ENCODE measurements at places on chromosomes 1 and 21.
A peak's percentile ranks its signal among the peaks of the same experiment; 100 is the strongest.

DNA sequence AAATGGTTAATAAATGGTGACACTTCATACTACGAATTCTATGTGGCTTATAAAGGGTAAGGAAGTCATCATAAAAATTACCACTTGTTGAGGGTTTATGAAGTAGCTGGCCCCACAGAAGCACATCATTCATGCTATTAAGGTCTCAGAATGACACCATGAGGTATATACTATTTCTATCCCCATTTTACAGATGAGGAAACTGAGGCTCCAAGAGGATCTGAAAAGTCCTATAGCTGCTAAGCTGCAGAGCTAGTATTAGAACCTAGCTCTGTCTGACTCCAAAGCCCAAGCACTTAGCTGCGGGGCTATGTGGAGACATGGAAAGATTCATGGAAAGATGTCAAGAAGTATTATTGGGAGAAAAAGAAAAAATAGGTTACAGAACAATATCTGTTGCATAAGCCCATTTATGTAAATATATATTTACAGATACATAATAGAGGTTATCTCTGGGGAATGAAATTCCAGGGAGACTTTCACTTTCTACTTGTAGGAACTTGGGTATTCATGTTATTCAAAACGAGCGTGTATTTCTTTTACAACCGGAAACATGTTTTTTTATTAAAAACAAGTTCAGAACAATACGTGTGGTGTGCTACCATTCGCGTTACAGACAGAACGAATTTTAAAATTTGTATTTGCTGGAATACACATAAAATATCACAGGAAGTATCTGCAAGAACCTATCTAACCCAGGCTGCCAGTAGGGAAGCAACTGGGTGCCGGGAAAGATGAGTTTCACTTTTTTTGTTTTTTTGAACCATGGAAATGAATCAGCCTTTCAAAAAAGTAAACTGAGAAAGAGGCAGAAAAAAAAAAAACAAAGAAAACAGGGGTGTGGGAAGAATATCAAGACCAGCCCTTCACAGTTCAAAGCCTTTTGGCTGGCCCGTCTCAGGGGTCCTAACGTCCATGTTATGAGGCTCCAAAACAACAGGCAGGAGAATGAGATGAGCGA lies 13.4 kb downstream of the SPOCD1 start:
- DNase-seq = no peak

GRCh38 chr1:229459815-229460214 lies 25.9 kb upstream of the ACTA1 start:
- DNase-seq = no peak

GRCh38 chr1:247295274-247295684 lies 36.4 kb downstream of the ZNF496 start:
- no peak for DNase-seq

GRCh38 chr1:97204468-97204867 lies 482.9 kb downstream of the PTBP2 start:
- DNase-seq = peak; percentile 14

DNA sequence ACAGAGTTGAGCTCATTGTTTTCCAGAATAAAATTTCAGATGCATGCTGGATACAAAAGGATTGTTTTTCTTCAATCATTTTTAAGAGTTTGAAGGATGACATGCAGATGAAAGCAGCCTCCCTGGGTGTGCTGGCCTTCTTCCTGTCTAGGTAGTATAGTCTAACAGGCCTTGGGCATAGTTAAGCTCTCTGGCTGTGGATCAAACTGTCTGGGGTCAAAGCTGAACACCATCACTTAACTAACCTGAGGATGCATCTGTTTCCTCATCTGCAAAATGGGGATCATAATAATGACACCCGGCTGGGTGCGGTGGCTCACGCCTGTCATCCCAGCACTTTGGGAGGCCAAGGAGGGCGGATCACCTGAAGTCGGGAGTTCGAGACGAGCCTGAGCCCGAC lies 6.0 kb upstream of the TIE1 start:
- no peak for DNase-seq

DNA sequence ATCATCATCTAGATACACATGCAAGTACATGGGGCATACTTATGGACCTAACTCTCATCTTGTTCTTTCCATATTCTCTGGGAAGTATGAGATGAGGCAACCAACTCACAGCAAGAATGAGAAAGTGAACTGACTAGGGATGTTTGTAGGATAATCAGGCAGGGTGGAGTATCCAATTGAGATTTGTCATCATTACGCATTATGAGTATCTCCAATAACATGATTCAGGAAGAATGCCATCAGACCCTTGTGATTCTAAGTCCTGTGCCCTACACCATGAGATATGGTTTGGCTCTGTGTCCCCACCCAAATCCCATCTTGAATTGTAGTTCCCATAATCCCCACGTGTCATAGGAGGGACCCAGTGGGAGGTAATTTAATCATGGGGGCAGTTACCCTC lies 154.0 kb downstream of the SLC30A10 start:
- DNase-seq = no peak

- DNase-seq = no peak
Measured at GRCh38 chr1:201422436-201423030, 1.0 kb upstream of the TNNI1 start.

GRCh38 chr1:224175617-224176016 lies 7.4 kb upstream of the DEGS1 start:
- DNase-seq = no peak

DNA sequence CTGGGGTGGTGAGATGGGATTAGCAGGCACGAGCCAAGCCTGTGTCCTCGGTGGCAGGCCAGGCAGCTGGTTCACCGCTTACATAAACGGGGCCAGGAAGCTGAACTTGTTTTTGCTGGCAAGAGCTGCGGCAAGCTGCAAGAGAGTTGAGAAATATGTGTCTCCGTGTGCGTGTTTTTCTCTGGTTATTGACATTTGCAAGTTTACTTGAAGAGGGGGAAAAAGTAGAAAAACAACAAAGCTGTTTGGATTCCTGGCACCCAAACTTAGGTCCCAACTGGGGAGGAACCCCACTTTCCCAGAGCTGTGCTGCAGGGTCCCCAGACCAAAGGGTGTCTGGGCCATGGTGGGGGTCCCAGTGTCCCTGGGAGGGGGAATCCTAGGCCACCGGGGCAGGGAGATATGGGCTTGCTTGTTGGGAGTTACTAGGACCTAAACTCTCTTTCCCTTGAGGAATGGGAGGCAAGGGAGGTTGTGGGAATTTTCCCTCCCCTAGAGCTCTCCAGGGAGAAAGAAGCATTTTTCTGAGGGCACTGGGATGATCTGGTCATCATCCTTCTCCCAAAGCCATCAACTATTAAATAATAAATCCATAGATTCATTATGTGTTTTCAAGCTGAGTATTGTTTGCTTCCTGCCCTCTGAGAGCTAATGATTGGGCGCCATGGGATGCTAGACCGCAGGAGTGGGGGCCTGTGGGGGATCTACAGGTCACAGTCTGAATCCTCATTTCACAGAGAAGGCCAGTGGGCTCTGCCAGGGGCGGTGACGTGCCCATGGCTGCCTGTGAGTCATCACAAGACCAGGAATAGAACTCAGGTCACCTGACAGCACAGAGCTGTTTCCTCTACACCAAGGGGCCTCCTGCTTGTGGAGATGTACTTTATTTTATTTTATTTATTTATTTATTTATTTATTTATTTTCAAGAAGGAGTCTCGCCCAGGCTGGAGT lies 14.8 kb downstream of the IL6R start:
- DNase-seq = peak; percentile 92

- DNase-seq = no peak
Measured at GRCh38 chr1:75937034-75937433, 4.8 kb upstream of the ASB17 start.

GRCh38 chr1:150622303-150622975 lies 7.0 kb downstream of the ENSA start:
- no peak for DNase-seq

- no peak for DNase-seq
Measured at GRCh38 chr1:216820345-216820744, 97.1 kb upstream of the ESRRG start.

DNA sequence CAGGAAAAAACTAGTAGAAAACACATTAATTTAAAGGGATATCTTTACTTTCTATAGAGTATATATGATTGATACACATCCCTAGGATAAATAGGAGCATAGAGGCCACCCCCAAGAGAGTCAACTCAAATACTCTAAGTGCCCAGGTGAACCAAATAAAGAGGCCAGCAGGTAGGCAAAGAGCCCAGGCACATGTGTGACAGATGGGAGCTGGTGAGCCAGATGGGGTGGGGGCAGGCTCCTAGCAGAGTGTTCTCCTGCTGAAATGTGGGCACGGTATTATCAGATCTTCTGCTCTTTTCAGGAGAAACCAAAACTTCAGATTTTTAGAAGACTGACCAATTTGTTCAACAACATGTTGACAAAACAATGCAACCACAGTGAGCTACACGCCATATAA lies 333.4 kb upstream of the PKN2 start:
- no peak for DNase-seq

DNA sequence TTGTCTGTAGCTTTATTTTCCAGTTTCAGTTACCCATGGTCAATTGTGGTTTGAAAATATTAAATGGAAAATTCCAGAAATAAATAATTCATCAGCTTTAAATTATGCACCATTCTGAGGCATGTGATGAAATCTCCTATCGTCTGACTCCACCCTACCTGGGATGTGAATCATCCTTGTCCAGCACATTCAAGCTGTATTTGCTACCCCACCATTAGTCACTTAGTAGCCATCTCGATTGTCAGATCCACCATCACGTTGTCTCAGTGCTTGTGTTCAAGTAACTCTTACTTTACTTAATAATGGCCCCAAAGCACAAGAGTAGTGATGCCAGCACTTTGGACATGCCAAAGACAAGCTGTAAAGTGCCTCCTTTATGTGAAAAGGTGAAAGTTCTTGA lies 4.0 kb downstream of the STPG1 start:
- DNase-seq = no peak

DNA sequence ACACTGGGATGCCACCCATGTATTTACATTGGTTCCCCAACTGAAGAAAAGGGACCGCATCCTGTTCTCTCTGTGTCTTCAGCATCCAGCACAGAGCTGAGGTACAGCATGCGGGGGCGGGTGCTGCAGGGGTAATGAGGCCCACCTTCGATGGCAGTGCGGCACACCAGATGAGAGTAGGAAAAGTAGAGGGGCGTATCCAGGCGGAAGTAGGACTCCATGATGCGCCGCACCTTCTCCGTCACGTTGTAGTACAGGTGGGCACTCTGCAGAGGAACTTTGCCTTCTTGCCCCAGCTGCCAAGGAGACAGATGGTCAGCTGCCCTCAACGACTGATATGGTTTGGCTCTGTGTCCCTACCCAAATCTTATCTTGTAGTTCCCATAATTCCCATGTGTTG lies 10.0 kb upstream of the CLDN19 start:
- DNase-seq = no peak

DNA sequence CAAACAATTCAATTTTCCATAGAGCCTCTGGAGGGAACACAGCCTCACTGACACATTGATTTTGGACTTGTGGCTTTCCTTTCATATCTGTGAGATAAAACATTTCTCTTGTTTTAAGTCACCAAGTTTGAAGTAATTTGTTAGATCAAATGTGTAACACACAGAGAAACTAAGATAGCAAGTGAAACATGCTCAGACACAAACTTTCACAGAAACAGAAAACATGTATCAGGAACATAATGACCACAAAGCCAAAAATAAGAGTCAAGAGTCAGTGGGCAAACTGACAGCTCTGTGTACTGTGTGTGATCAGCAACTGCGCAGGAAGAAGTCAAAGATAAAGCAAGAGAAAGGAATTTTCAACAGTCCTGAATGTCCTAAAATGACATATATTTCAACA lies 1237.5 kb downstream of the AMY1C start:
- DNase-seq = no peak

Measured in AG04449 (cell line).